ENCODE measurements at places on chromosomes 7 and 10. TPM values are rescaled to one million over a fixed set of nuclear protein-coding genes. Genes with fewer than 3 reads are reported as not detected.

The DENND2A gene
- 11.4 TPM for total RNA-seq

GRCh38 chr10:94023906-94024305, 30.2 kb downstream of the PLCE1 start:
- no peak for DNase-seq

DNA sequence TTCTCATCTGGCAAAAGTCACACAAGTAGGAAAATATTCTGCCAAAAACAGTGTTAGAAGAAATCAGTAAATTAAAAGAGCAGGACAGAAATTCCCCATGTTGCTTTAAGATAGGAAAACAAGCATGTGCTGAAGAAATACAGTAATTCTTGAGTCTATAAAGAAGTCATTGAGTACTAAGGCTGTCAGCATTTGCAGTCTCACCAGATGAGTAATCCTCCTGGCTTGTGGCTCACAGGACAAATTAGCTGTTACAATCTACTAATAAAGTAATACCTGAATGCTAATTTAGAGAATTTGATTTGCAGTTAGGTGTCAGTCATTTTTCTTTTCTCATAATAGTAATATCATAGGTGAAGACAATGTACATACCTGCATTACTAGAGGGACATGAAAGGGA, 1158.9 kb upstream of the CELF2 start:
- no peak for DNase-seq

GRCh38 chr10:102721954-102722353, 7.5 kb downstream of the SFXN2 start:
- DNase-seq = no peak

DNA sequence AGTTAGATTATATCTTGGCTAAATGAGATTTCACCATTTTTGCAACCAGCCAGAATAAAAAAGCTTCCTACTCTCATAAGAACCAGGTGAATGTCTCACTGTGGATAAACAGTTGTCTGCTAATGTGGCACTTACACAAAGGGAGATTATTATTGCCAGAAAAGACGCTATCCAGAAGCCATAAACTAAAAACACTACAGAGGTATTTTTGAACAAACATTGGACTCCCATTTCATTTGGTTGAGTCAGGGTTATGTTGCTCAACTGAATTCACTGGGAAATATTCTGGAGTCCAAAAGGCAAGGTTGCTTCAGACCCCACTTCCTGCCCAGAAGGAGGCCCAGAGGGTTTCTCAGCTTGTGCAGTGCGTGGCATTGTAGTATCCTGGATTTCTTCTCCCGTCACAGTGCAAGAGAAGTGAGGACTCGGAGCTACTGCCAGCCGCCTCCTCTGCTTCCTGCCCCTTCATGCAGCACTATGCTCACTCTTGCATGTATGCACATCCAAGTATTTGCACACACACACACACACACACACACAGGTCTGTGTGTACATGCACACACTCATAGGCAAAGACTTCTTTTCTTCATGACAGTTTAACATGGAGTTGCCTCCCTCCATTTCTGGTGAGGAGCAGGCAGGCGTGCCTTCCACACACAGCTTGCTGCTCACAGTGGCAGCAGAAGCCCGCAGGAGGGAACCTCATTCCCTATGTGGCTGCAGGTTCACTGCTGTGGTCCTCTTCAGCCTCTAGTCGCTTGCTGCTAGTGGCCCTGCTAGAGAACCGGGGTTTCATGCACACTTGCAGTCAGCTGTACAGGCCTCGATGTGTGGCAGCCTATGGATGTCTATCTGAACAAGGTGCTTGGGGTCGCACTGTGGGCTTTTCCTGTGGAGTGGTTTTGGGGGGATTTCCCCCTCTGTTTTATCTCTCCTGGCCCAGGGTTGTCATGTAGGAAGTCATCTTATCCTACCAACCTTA, 10.1 kb downstream of the DENND10 start:
- no peak for DNase-seq
